CD4-positive, alpha-beta T cell treated with Interleukin-12 subunit alpha and Interleukin-12 subunit beta, for 1 hour (primary cell): ENCODE measurements at places on chromosomes 7 and 10.

- DNase-seq: no peak
Measured at GRCh38 chr7:122829962-122830361, 56.3 kb downstream of the CADPS2 start.

GRCh38 chr7:47758546-47758945, 176.6 kb upstream of the TNS3 start:
- DNase-seq: no peak

DNA sequence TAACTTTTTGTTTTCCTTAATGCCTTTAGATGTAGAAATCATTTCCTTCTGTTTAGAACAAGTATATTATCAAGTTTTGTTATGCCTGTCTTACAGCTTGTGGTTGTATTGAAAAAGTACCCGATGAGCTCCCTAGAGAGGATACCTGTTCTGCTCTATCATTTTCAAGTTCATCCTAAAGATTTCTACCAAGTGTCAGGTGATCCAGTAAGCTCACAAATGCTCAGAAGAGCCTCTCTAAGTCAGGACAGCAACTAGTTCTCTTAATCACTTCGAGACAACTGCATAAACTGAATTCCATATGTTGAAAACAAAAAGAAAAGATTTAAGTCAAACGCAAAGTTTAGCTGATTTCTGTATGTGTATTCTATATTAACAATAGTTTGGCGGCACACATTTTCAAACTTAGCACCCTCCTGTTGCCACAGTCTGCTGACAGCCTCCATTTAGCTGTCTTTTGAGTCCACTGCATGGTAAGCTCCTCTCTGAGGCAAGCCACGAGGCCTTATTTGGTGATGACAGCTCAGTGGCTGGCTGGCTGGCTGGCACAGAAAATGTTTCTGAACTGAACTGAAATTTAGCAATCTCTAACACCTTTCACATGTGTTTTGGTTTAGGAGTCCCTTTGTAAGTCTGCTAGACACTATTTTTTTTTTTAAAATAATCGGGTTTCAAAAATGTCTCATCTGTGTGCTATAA, 59.4 kb downstream of the SEMA3C start:
- DNase-seq: no peak

DNA sequence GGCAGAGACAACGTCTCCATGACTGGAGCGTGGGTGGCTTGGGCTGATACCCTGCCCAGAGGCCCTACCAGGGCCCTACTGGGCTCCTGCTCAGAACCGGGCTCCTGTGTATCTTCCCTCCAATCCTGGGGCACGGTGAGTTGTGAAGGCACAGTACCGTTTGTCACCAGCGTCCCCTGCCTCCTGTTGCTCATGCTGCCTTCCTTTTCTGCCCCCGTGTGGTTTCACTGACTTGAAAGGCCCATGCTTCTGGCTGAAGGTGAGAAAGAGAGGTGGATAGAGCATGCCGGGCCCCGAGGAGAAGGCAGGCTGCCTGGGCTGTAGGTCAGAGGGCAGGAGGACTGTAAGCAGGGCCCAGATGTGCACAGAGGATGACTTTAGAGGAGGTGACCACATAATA, 9.1 kb upstream of the DMBT1 start:
- peak; percentile 54 for DNase-seq

DNA sequence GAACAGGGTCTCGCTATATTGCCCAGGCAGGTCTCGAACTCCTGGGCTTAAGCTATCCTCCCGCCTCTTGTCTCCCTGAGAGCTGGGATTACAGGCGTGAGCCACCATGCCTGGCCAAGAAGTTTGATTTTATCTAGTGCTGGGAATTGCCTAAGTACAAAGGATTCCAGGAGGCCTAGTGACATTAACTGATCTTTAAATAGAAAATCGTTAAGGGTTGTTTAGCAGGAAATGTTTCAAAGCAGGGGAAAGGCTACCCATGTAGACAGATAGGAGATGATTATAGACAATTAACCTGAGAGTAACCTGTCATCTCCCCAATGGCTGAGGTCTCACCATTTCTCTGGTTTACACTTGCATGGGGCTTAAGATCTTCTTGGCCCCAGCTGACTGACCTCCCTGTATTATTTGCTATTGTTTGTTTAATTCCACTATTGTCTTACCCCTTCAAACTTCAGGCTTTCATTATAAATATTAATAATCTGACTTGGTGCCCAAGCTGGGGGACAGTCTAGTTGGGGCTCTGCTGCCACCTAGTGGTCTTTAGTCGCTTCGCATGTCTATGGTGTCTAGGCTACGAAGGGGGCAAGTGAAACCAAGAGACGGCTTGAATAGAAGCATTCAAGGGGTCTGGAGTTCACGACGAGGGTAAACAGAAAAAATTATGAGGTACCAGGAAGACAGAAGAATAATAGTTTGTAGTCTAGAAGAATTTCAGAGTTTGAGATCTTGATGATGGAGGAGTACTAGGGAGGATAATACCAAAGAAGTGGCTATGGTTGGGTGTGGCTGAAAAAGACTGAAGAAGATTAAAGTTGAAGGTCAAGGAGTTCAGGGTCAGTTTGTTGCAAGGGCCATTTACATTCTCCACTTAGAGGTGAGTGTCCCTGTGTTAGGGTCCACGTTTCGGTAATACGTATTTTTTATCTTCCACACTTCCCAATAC, 40.4 kb upstream of the BPGM start:
- DNase-seq: peak; percentile 62

- no peak for DNase-seq
Measured at GRCh38 chr7:81327468-81328266, 408.8 kb upstream of the SEMA3C start.

- no peak for DNase-seq
Measured at GRCh38 chr7:105666324-105666723, 85.0 kb upstream of the EFCAB10 start.

- DNase-seq: no peak
Measured at GRCh38 chr7:120170834-120171233, 102.1 kb upstream of the KCND2 start.

- no peak for DNase-seq
Measured at GRCh38 chr7:130293521-130293920, 560 bp downstream of the CPA4 start.

- no peak for DNase-seq
Measured at GRCh38 chr10:88027570-88027969, 164.1 kb downstream of the PTEN start.

DNA sequence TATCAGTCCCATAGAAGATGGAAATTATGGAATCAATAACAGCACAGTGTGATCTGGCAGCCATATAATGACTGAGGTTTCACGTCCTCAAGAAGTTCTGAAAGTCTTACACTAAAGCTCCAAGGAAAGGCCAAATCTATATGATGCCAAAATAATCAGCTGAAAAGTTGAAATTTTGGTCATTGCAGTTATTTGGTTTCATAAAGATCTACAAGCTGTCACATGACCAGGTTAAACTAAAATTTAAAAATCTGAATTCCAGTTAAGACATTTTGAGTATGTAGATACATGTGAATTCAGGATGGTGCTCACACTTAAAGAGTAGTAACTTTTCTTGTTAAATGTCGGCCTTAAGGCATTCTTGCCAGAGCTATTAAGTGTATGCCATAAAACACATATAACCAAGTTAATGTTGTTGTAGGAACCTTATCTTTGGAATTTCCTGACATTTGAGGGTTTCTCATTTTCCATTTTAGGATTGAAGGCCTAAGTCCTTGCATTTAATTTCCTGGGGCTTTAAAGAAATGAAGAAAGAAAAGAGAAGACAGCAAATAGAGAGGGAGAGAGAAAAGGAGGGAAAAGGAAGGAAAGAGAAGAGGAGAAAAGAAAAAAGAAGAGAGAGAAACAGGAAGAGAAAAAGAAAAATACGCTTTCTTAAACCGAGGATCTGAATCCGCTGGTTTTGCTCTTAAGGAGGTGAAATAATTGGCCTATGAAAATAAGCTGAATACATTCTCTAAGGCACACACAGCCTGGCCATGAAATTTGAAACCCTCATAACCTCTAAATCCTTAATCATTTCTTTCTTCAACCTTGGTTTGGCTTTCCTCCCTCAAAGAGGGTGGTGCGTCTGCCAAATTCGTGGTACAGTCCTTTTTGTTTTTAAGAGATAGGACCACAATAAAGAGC, 43.8 kb downstream of the DENND2A start:
- no peak for DNase-seq

- DNase-seq: no peak
Measured at GRCh38 chr7:159098424-159098786, 46.3 kb downstream of the VIPR2 start.

DNA sequence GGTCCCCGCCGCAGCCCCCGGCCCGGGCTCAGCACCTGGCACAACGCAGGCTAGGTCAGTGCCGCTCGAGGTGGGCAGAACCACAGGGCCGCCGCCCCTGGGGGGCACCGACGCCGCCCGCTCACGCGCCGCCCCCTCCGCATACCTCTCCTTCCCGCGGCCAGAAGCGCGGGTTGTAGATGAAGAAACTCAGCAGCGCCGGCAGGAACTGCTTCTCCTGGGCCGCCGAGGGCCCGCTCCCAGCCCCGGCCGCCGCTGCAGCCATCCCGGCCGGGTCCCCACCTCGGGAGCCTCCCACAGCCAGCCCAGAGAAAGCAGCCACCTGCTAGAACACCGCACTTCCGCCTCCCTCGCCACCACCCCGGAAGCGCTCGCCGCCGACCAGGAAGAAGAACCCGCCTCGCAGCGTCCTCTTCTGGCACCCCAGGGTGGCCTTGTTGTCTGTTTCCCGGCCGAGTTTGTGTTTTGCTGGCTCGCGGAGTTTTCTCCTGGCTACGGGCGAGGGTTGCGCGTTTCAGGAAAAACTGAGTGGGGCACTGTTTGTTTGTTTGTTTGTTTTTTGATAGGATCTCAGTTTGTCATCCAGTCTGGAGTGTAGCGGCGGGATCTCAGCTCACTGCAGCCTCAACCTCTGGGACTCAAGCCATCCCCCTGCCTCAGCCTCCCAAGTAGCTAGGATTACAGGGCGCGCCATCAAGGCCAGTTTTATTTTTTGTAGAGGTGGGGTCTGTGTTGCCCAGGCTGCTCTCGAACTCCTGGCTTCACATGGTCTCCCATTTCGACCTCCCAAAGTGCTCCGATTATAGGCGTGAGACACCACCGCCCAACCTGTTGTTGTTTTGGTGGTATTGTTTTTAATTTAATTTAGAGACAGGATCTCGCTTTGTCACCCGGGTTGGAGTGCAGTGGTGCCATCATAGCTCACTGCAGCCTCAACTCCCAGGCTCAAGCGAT, 17.7 kb downstream of the OCM2 start:
- DNase-seq: peak; percentile 81

DNA sequence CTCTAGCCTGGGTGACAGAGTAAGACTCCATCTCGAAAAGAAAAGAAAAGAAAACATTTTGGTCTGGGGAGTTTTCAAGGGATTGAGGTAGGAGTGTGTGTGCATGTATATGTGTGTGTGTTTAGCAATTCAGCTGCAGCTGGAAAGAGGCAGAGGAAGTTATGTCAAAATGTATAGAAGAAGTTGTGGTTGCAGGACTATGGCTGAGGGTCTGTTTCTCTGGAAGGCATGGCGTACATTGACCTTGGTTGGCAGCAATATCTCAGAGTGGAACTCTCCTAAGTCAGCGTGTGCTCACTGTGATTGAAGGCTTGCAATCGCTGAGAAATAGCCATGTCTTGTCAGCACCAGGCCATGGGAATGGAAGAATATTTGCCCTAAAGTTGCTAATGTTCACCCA, 28.6 kb upstream of the RHBDD2 start:
- DNase-seq: no peak

- no peak for DNase-seq
Measured at GRCh38 chr7:44285561-44285960, 39.8 kb downstream of the CAMK2B start.

GRCh38 chr7:32611201-32612099, 116.2 kb downstream of the AVL9 start:
- DNase-seq: no peak

- no peak for DNase-seq
Measured at GRCh38 chr7:135262623-135263320, 29.1 kb downstream of the STRA8 start.
